Motor neuron (in vitro differentiated cells): ENCODE measurements at places on chromosomes 6 and 20. TPM values are rescaled to one million over a fixed set of nuclear protein-coding genes. Genes with fewer than 3 reads are reported as not detected.

- ATAC-seq: no peak
Observed at GRCh38 chr20:38569747-38570525, 11.1 kb upstream of the ADIG start.

GRCh38 chr6:135884136-135884535 is 32.6 kb downstream of the PDE7B start:
- no peak for ATAC-seq

DNA sequence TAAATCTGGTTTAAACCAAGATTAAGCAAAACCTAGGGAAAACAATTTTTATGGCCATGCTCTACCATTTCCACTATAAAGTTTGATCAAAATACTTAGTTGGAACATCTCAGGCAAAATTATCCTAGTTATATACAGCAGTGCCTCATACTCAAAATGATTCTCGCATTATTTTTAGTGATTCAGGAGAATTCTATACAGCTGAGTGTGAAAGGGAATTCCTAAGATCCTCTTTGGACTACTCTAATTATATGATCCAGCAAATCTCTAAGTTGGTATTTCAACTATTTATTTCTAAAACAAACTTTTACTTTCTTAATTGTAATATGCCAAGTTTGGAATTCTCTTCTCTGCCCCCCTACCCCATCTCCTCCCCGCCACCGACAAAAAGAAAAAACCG is 8.6 kb downstream of the DTNBP1 start:
- no peak for ATAC-seq

Gene SPEF1
- 0.56 and 0.70 TPM in 2 replicates for total RNA-seq

GRCh38 chr6:14506656-14507246 is 389.2 kb downstream of the CD83 start:
- no peak for ATAC-seq

DNA sequence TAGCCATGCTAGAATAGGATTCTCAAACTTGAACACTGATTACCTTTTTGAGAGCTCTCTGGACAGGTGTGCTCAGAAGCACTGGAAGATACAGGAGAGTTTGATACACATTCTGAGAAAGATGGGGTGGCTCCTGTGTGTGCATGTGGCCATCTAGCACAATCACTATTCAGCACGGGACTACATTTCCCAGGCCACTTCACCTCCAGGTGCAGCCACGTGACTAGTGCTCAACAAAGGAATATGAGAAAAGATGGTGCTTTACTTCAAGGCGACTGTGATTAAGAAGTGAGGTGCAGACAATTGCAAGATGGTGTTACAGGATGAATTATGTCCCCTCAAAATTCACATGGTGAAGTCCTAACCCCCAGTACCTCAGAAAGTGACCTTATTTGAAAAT is 103.8 kb downstream of the BACH2 start:
- ATAC-seq: no peak

Gene C4B
- 8.8 and 12.5 TPM in 2 replicates for total RNA-seq
